NCI-H446 (cell line): ENCODE measurements at places on chromosomes 1 and 21.

GRCh38 chr21:39502631-39503030, 50.9 kb downstream of the SH3BGR start:
- DNase-seq, result no peak

GRCh38 chr1:153389973-153390879, 647 bp downstream of the S100A8 start:
- no peak for DNase-seq

DNA sequence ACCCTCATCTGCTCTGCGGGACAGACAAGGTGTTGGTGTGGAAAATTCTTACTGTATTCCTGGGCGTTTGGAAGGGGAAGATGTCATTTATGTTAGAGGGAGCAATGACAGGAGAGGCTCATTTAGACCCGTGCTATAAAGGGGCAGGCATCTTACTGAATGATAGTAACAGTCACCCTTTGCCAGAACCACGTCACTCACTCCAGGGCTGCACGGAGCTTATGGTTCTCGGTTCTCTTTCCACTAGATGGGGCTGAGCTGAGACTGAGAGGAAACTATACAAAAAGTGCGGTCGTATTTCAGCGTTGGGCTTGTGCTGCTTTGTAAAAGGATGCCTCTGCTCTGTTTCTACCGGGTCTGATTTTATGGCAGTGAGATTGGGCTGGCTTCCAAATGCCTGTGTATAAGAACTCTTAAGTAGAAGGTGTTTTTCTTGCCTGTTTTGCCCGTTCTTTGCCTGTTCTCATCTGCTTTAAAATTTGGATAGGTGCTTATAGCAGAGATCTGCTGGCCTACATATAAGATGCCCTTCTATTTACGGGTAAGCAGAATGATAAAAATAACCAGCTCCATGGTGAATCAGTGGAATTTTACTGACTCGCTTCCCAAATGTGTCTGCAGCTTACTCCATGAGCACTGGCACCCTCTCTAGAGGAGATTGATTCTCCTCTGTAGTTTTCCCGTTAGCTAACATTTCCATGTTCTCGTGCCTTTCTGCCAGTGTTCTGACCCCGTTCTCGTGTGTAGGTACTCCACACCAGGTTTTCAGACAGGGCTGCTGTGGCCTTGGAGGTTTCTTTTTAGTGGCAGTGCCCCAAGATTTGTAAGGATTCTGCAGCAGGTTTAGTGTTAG, 55.9 kb downstream of the MRPS6 start:
- peak; percentile 63 for DNase-seq

- no peak for DNase-seq
Measured at GRCh38 chr1:8409106-8409505, 91.2 kb downstream of the SLC45A1 start.

DNA sequence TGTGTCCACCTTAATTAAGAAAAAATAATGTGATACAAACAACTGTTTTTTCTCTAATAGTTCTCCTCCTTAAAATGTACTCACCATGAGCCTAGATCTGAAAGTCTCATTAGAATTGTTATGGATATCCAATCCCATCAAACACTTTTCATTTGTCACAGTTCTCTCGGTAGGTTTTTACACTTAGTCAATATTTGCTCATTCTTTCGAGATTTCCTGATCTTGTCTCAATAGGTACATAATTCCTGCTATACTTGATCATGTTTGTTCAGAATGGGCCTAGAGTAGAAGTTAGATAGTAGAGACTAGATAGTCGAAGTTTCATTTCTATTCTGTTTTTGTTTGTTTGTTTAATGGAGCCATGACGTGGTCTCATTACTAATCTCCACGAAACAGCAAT, 2005.7 kb downstream of the NCAM2 start:
- no peak for DNase-seq

- DNase-seq, result peak; percentile 52
Measured at GRCh38 chr1:233668725-233669294, 54.9 kb downstream of the KCNK1 start.
